CD8-positive, alpha-beta memory T cell (primary cell): ENCODE measurements at places on chromosomes 16 and 17.

- no peak for DNase-seq
These were observed 1.2 kb downstream of the IRF8 start for GRCh38 chr16:85900027-85900792.

DNA sequence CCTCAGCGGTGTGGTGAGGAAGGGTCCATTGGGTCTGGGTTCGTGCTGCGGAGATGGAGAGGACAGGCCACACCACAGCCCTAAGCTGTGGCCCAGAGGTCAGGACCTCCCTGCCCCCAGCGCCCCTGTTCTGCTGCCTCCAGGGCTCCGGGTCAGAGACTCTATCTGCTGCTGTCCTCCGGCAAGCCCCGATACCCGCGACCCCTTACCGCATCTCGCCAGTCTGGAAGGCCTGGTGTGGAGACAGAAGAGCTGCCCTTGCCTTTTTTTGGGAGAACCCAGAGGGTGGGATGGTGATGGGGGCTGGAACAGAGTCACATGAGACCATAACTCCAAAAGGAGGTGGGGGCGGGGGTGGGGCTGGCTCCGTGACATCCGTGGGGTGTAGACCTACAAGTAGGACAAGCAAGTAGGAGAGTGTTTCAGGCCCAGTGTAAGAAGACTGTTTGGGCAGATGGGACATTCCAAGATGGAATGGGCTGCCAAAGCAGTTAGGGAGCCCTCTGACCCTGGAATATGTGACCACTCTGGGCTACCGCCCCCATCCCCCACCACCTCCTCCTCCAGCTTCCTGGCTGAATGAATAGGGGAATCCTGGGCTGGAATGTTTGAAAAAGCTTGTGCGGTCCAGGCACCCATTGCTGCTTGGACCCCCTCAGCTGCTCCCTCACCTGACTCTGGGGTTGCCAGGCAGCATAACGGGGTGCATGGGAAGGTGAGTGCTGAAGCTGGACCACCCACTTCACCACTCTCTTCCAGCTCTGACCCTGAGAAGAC is 1.4 kb downstream of the XYLT2 start:
- DNase-seq: no peak

DNA sequence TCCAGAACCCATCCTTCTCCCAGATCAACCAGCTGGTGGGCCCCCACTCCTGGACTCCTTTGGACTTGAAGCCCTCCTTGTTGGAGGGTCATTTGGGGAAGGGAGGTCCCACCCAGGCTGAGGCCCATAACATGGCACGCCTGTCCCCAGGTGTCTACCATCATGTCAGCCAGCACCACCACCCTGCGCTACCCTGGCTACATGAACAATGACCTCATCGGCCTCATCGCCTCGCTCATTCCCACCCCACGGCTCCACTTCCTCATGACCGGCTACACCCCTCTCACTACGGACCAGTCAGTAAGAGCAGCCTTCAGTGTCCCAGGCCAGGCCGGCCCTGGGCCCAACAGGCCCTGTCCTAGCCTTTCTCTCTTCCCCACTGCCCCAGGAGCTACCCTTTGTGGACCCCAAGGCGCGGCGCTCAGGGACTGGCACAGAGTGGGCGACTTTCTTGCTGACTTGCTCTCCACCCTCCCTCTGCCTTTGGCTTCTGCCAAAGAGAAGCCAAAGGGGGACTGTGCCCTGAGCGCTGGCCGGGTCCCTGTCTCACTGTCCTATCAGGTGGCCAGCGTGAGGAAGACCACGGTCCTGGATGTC is 4.3 kb downstream of the TUBG1 start:
- DNase-seq: no peak

GRCh38 chr17:14149751-14150150 is 80.4 kb downstream of the COX10 start:
- DNase-seq: no peak

GRCh38 chr17:75843577-75844529 is at the start of gene UNC13D:
Gene UNC13D (minus strand): TSS chr17:75844404. CDS start chr17:75844337, 67 bp downstream.
- peak; percentile 64 for DNase-seq

GRCh38 chr16:7363422-7364417 is 31.1 kb downstream of the RBFOX1 start:
- no peak for DNase-seq

GRCh38 chr16:29315916-29316517 is 90.5 kb downstream of the NPIPB11 start:
- DNase-seq: no peak

- peak; percentile 37 for DNase-seq
These were observed 690 bp downstream of the NDE1 start for GRCh38 chr16:15650698-15651171.

- no peak for DNase-seq
These were observed 24.1 kb upstream of the KRT24 start for GRCh38 chr17:40727447-40728231.

- DNase-seq: no peak
These were observed 352.7 kb downstream of the CA10 start for GRCh38 chr17:51805765-51806164.

- no peak for DNase-seq
These were observed 183.0 kb upstream of the RPL38 start for GRCh38 chr17:74020522-74020921.

DNA sequence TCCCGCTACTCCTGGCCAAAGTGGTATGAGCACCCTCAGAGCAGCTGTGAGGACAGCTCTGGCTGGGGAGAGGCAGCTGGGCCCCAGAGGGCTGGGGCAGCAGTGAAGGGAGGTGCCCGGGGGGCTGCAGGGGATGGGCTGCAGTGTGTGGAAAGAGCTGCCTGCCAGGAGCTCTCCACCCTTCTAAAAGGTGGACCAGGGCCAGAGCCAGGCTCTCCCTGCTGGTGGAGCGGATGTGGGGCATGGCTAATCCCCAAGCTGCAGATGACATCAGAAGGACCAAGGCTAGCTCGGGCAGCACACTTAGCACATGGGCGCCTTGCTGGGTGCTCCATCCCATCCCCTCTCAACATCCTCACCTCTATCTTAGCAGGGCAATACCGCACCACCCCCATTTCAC is 103.1 kb downstream of the SDK2 start:
- no peak for DNase-seq

DNA sequence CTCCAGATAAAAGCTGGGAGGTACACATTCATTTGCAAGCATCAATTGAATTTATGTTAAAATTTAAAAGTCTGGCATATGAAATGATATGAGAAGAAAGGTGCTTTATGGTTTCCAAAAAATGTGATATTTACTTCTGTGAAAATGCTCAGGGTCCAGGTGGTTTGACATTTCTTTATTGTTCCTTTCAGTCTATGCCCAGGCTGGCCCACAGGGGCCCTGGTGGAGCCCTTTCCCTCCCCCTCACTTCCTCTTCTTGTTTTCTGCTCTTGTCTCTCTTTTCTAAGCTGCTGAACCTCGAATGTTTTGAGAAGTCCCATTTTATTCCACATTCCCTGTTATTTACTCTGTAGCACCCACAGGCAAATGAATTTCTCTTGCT is 127.8 kb downstream of the HS3ST3B1 start:
- DNase-seq: no peak

- DNase-seq: no peak
These were observed 904 bp downstream of the MAP2K3 start for GRCh38 chr17:21285164-21286065.

DNA sequence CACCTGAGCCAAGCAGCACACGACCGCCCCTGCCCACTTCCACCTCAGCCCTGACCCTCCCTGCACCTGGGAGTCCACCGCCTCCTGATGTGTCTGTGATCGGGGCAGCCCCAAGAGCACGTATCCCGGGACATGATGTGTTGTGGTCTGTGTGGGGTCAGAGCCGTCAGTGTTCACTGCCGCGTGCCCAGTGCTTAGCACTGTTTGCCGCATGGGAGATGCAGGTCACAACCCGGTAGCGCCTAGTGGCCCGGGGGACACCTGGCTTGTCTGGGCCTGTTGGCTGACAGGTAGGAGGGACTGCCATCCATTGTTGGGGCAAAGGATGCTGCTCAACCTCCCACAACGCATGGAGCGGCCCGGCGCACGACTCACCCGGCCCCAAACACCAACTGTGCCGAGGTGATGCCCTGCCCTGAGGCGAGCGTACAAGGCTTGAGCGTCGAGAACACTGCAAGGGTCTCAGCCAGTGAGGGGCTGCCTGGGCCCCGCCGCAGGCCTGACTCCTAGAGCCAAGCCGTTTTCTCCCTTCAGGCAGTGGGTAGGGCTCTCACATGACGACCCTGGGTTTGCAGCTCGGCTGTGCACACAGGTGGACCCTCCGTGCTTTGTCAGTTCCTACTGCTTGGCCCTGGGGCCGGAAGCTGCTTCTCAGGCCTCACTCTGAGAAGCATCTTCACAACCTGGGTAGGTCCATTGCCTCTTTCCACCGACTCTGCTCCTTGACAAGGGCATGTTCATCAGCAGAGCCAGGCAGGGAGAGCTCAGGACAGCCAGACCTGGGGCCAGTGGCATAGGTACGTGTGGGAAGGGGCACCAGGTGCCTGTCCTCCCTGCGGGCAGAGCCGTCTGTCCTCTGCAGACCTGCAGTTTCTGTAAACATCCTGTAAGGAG is 5.9 kb upstream of the C16orf95 start:
- no peak for DNase-seq

DNA sequence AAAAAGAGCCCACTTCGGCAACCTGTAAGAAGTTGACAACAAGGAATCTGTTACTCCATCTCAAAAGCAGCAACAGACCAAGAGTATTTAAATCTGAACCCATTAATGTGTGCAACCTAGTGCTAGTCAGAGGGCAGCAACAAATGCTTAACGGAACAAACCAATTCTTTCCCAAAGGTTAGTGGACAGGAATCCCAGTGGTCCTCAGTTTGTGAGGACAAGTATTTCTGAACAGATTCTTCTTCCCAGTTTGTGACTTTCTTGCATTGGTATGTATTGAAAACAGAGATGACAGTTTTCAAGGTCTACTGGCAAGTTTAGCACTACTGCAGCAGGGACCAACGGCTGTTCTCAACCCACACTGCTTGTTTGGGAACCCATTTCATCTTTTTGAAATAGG is 2.9 kb downstream of the RPL26 start:
- DNase-seq: no peak

GRCh38 chr17:66915204-66915611 is 49.3 kb upstream of the CACNG4 start:
- no peak for DNase-seq

DNA sequence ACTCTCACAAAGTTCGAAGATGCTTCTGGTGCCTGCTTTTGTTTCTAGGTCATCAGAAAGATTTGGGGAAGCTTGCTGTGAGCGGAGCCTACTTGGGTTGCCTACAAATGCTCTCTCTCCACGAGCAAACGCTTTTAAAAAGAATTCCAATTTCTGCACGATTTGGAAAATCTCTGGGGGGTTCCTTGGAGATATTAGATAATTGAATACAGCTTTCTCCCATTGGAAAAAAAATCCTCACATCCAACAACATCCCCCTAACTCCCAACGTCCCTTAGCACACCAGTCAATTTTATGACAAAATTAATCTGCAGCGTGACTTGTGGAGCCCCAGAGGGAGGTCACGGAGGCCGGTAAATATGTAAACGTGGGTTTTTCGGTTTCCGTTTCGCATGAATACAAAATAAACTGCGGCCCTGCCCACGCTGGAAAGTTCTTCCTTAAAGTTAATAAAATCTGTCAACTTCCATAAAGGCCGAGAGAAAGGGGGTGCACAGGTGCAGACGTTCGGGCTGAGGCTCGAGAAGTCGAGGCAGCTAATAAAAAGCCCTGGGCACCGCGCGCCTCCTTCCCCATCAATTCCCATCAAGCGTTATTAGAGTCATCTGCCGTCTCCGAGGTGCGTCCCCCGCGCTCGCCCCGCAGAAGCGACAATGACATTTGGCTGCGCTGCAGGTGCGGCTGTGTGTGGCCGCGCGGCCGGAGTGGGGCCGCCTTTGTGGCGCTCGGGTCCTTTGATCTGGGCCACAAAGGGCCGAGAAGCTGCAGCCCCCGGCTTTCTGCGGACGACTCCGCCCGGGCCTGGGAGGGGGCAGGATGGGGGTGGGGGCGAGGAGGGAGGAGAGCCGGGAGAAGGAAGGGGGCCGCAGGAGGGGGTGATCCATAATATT is 37.6 kb downstream of the SALL1 start:
- DNase-seq: no peak

DNA sequence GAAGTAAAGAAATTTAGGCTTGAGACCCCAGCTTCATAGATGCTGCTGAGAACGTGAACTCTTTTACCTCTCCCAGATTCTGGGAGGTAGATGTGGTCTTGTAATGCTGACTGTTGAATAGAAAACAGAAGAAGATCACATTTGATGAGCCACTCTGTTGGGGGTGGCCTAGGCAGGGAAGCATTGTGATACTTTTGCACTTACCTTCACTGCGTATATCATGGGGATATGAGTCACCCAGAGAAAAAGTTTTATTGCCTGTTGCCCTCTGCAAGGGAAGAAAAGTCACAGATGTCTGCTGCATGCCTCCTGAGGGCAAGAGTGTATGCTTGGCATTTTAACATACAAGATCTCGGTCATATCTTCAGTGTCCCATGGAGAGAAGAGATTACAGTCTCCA is 365.4 kb downstream of the SNX29 start:
- no peak for DNase-seq

DNA sequence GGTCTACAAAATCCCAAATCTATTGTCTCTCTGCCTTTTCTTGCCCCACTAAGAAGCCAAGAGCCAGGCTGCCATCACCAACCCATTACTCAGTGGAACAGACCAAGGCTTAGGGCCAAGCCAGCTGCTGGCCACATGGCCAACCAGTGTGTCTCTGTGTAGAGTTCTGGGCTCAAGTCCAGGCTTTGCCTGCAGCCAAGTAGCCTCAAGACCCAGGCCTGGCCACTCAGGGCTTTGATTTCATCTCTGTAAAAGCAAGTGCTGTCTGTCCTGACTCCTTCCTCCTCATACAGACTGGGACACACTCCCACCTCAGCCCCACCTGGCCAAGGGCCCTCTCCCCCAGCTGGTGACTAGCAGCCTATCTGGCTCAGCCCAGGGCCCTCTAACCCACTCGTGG is 14.6 kb downstream of the SREBF1 start:
- no peak for DNase-seq

GRCh38 chr17:55588446-55589242 is 77.4 kb upstream of the SMIM36 start:
- no peak for DNase-seq

GRCh38 chr17:74951680-74952421 is 16.2 kb downstream of the OTOP3 start:
- no peak for DNase-seq

- DNase-seq: no peak
These were observed 107.4 kb upstream of the CDH11 start for GRCh38 chr16:65229191-65229662.

DNA sequence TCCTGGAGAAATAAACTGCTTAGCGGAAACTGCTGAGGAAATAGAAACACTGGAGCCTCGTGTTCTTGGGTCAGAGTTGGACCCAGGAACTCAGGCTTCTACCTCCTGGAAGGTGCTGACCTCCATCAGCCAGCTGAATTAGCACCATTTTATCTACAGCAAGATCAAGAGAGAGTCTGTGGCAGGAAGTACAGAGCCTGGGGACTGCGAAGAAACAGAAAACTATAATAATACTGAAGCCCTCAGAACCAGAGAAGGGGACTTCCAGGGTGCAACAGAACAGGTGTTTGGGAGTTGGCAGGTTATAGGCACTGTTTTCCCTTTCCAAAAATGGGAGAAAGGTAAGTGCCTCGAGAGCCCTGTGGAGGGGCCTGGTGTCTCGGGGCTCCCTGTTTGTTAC is 379.7 kb downstream of the CA10 start:
- no peak for DNase-seq

- no peak for DNase-seq
These were observed 3.2 kb downstream of the UBALD1 start for GRCh38 chr16:4611337-4612021.
